A549 treated with Hydrocortisone at 1 μM for 4 hours (cell line): ENCODE measurements at places on chromosomes 13 and 19. TPM values are rescaled to one million over a fixed set of nuclear protein-coding genes. Genes with fewer than 3 reads are reported as not detected.

The TEKTIP1 gene
- total RNA-seq = 0.20 to 0.23 TPM in 2 of 5 replicates, not detected in the others

The CASP14 gene
- total RNA-seq = not detected in 5 replicates

The IFNL4 gene
- not detected in 5 replicates for total RNA-seq

The OR7C1 gene
- total RNA-seq = not detected in 5 replicates

The FUT3 gene
- 0.05 to 0.06 TPM in 2 of 5 replicates, not detected in the others for total RNA-seq

The ERICH6B gene
- total RNA-seq = not detected in 5 replicates

The ZNF90 gene
- not detected in 5 replicates for total RNA-seq

The RAB3A gene
- total RNA-seq = 0.38 to 0.86 TPM (median 0.75 TPM) in 5 replicates

The NEK3 gene
- total RNA-seq = 6.4 to 15.3 TPM (median 7.5 TPM) in 5 replicates

The TGFBR3L gene
- 1.0 to 2.4 TPM (median 1.6 TPM) in 5 replicates for total RNA-seq

The RBM42 gene
- 147 to 203 TPM (median 195 TPM) in 5 replicates for total RNA-seq

The KIR3DL1 gene
- total RNA-seq = not detected in 5 replicates

The HAUS8 gene
- 12.3 to 14.3 TPM (median 12.5 TPM) in 5 replicates for total RNA-seq

The RNF17 gene
- total RNA-seq = not detected in 5 replicates

The MAP1S gene
- total RNA-seq = 28.1 to 34.9 TPM (median 30.3 TPM) in 5 replicates

The KIR2DL1 gene
- total RNA-seq = 0.05 TPM in 1 of 5 replicates, not detected in the others

The ZNF730 gene
- total RNA-seq = not detected in 5 replicates
